ENCODE measurements at places on chromosomes 4 and X. TPM values are rescaled to one million over a fixed set of nuclear protein-coding genes. Genes with fewer than 3 reads are reported as not detected.

GRCh38 chr4:144575181-144575580 is 70.8 kb upstream of the HHIP start:
- no peak for DNase-seq

DNA sequence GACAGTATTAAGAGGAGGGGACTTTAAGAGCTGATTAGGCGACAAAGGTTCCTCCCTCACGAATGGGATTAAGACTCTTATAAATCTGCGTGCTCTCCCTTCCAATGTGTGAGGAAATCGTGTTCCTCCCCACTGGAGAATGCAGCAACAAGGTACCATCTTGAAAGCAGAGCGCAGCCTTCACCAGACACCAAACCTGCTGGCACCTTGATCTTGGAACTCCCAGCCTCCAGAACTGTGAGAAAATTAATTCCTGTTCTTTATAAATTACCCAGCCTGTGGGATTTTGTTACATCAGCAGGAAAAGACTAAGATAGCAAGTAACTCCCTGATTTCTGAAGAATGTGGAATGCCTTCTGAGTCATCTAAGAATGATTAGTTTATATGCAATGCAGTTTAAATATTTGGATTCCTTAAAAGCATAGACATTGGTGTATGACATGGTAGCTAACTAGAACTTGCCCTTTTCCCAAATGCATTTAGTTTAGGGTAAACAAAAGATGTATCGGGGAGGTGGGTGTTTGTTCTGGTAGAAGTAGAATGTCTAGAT is 86.1 kb downstream of the USP46 start:
- no peak for DNase-seq

- DNase-seq = no peak
Measured at GRCh38 chr4:11415409-11416070, 13.2 kb downstream of the HS3ST1 start.

TBC1D8B gene
- polyA plus RNA-seq = 2.6 TPM

DNA sequence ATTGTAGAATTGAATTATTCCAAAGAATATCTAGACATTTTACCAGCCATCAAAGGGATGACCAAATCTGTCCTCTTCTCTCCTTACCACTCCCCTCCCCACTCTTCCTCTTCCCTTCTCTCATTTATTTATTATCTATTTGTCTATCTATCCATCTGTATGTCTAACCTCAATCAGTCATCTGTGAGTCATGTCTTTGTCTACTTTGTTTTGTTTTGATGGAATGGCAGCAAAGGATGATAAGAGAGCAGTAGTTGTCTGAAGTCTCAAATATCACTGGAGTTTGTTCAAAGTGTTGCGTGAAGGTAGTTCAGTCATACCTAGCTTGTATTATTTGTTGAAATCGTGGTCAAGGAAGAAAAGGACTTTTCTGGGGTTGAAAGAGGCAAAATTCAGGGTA is 34.7 kb upstream of the PGRMC2 start:
- DNase-seq = no peak

- no peak for DNase-seq
Measured at GRCh38 chr4:151100531-151100930, 1.1 kb downstream of the RPS3A start.

DNA sequence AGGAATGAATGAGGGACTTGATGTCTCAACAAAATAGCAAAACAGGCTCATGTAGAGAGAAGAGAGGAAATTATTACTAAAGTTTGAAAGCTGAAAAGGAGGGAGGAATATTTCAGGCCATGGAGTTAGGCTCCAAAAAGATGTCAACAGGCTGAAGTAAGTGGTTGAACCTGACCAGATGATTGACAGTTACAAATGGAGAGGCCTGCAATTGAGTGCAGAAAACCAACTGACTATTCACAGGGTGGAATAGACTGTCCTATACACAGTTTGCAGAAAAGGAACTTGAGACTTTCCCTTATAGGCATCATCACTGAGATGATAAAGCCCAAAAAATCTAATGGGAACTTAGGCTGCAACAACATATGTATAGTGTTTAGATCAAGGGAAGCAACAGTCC is 233.3 kb downstream of the AR start:
- no peak for DNase-seq

HS3ST1 gene
- 15.8 TPM for polyA plus RNA-seq

SSX2B gene
- not detected for polyA plus RNA-seq

TLR10 gene
- polyA plus RNA-seq = 0.05 TPM

DNA sequence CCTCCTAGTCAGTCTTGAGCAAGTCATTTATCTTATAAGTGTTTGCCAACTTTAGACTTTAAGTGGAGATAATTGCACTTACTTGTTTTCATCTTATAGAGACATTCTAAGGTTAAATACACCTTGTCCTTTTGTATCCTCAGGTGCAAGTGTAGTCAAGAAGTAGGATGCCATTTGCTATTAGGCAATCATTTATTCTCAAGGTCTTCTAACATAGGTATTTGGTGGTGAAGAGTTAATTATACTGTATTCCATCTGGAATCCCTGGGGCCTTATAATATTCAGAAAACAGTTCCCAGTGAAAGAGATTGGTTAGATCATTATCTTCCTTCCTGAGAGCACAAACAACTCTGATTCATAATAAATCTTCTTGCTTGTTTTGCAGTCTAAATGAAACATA is 23.7 kb downstream of the SULT1E1 start:
- DNase-seq = no peak

RADX gene
- polyA plus RNA-seq = 1.3 TPM

GRCh38 chr4:119020158-119020557 is 115.5 kb upstream of the MYOZ2 start:
- no peak for DNase-seq

DNA sequence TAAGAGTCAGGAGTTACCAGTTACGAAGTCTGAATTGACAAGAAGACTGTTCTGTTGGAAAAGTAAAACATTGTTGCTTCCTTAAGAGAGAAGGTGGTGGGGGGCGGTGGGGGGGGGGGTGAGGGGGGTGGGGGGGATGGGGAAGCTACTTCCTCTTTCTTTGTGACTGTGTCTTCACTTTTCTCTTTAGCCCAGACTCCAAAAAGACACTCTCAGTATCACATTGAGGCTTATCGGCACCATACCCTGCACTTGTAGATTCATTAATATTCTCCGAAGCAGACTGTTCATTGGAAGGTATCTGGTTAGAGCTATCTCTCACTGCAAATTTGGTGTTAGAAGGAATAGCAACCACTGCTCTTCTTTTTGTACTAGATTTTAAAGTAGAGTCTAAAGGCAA is 94.5 kb upstream of the IL13RA1 start:
- no peak for DNase-seq

PHKA1 gene
- 5.3 TPM for polyA plus RNA-seq

All from urinary bladder (tissue), 4 donors.